ENCODE measurements at places on chromosomes 12 and 14.

DNA sequence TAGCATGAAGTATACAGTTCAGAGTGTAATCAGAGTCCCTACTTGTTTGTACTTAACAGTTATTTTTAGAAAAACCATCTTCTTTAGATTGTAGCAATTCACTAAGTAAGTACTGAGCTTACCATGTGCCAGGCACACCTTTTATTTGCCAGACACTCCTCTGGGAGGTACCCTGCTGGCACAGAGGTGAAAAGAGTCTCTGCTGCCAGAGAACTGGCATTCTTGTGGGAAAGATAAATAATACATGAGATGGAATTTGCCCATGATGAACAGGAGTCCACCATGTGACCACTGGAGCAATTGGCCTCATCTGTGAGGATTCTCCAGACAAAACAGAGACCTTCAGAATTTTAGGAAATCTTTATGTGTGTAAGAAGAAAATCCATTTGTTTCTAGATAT lies 199.3 kb upstream of the SLC16A7 start:
- DNase-seq = no peak

- peak; percentile 48 for DNase-seq
These were observed 4.6 kb downstream of the TMEM120B start for GRCh38 chr12:121717041-121717699.

DNA sequence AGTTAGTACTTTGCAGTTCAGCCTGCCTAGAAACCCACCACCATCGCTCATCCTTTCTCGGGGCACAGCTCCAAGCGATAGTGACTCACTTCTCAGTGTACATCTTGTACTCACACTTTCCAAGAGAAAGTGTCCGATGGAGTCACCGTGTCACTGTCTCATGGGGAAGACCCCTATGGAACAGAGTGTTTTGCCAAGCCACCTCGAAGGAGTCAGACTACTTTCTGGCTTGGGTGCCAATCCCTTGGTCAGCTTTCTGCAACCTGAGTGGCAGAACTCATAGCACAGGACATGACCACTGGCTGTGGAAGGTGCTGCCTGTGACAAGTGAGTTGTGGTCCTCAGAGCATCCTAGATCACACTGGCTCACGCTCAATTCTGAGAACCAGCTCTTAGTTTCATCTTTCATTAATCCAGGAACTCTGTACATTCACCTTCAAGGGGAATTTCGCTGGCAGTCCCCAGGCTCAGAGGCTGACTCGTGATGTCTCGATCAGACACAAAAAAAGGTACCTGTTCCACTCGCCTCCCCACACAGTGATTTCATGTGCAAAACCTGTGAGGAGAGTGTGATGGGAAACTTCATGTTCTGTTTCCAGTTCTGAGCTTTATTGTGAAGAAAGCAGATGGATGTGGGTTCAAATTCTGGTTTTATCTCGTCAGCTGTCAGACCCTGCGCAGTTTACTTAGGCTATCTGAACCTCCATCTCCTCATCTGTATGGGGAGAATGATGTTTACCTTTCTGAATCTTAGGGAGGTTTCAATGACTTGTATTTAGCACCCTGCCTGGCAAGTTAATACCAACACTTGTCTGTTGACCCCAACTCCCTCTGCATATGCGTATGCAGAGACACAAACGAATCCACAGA lies 127.3 kb upstream of the CCND2 start:
- DNase-seq = no peak

GRCh38 chr14:94394025-94394493 lies 5.7 kb upstream of the SERPINA1 start:
- DNase-seq = no peak

DNA sequence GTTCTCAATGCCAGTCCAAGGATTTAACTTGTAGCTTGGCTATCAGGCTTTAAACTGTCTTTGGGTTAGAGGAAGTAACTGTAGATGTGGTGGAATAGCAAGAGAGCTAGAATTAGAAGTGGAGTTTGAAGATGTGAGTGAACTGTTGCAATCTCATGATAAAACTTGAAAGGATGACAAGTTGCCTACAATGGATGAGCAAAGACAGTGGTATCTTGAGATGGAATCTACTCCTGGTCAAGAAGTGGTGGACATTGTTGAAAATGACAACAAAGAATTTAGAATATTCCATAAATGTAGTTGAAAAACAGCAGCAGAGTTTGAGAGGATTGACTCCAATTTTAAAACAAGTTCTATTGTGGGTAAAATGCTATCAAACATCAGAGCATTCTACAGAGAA lies 199.0 kb downstream of the DUSP6 start:
- DNase-seq = no peak

DNA sequence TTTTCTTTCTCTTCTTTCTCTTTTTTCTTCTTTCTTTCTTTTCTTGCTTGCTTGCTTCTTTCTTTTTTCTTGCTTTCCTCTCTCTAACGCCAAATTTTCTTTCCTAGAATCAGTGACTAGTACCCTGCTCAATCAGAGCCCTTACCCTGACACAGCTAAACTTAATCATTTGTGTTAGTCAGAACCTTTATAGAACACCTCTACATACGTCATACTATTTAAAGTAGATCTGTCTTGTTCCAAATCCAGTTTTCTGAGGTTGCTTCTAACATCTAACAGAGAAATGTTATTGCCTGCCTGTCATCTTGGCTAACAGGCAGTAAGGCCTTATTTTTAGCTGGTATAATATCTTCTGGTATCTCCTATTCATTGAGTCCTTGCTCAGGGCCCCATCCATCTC lies 65.5 kb upstream of the MYF6 start:
- DNase-seq = no peak

- DNase-seq = no peak
These were observed 42.2 kb upstream of the MANSC4 start for GRCh38 chr12:27822076-27822712.

GRCh38 chr14:105711841-105712460 lies 185.6 kb downstream of the TMEM121 start:
- no peak for DNase-seq

DNA sequence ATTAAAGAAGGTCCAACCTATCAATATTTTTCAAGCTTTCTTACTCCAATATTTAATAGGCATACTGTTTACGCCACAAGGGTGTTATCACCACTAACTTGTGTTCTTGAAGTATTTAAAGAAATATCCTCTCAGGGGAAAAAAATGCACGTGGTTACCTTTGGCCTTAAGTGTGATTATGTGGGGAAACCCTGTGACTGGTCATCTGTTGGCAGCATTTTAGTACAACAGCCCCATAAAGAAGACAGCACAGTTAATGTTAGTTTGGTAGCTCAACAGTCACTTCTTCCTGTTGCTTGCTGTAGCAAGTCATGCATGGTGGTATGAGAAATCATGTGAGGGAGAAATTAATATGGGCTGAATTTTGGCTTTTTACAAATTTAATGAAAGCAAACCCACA lies 1021.5 kb upstream of the TMEM132C start:
- DNase-seq = no peak

GRCh38 chr12:75459755-75460154 lies 20.8 kb upstream of the GLIPR1 start:
- no peak for DNase-seq
